ENCODE measurements at places on chromosomes 11 and 22.

DNA sequence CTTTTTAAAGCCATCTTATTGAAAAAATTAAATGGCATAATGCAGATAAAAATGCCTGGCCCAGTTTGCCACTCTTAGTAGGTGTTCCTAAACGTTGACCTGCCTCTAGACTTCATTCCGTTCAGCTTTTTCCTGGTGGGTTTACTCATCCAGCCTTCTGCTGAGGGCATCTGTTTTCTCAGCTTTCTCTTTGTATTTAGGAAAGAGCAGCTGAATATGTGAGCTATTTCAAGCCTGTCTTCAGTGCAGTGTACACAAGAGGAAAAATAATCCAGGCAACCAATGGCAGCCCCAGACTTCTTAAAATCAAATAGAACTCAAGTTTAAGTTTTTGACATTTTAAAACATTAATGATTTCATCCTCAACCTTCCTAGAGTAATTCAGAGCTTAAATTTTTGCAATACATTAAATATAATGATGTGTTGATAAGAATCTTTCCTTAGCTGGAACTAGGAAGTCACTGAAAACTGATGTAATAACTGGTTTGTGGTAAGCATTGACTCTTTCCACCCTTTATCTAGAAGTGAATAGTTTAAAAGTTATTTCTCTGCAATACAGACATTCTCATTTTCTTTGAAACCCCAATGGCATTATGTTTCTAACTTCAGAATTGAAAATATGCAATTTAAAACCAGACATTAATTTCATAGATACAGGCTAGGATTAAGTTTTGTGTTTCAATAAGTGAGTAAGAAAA, 165.4 kb downstream of the AASDHPPT start:
- DNase-seq = no peak

DNA sequence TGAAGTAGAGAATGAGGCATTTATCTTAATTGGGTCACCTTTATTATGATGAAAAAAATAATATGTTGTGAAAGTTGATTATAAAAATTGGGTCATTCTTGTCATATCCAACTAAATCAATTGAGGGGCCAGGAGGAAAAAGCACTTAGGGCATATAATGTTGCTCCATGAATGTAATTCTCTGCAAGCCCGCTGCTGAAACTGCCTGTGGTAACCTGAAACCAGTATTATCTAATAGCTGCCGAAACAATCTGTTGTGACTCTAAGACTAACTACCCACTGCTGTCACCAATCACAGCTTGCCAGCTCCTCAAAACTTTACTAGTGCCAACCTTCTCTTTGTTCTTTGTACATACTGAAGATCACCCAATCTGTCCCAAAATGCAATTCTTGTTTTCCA, 115.8 kb downstream of the ATG16L2 start:
- no peak for DNase-seq

DNA sequence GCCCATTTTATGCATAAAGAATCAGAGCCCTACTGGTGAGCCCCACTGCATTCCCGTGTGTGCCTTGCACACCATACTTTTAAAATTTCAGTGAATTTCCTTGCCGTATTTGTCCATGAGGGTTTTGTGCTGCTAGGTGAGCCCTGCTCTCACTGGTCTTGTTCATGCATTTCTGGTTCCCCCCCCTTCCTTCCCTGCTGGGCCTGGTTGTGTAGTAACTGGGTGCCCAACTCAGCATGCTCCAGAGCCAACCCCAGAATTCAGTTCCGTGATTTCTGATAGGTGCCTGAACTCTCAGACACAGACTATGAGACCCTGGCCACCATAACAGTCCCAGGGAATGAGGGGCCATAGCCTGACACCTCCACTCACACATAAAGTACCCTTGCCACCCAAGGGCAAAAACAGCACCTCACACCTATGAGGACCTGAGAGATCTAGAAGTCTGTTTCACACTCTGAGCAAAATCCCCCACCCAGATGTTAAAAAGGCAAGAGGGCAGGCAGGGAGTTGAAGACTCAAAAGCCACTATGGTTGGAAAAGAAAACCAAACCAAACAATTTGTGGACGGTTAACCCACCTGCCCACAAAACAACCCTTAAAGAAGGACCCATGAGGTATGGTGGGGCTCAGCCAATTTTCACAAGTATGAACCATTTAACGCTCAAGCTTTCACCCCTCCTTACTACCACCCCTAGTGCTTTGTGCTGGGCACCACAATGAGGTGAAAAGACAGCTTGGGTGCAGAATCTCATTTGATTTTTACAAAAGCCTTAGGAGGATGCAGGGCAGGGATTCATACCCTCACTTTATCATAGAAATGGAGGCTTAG, 16.8 kb upstream of the IL10RA start:
- no peak for DNase-seq

DNA sequence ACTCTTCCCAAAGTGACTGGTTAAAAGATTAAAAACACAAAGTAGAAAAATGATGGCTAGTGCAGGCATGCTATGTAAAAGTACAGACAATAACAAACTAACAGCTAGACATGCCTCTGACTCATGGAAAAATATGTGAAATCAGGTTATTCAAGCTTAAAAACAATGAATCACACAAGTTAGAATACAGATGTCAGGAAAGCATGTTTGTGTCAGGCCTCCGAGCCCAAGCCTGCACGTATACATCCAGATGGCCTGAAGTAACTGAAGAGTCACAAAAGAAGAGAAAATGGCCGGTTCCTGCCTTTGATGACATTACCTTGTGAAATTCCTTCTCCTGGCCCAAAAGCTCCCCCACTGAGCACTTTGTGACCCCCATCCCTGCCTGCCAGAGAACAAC, 110.1 kb downstream of the NOX4 start:
- DNase-seq = no peak

GRCh38 chr22:17869285-17870096, 95.2 kb upstream of the BID start:
- no peak for DNase-seq
